Choroid plexus epithelial cell (primary cell): ENCODE measurements at places on chromosomes 3 and 15.

GRCh38 chr3:143332026-143332425, 212.5 kb downstream of the CHST2 start:
- DNase-seq = no peak

DNA sequence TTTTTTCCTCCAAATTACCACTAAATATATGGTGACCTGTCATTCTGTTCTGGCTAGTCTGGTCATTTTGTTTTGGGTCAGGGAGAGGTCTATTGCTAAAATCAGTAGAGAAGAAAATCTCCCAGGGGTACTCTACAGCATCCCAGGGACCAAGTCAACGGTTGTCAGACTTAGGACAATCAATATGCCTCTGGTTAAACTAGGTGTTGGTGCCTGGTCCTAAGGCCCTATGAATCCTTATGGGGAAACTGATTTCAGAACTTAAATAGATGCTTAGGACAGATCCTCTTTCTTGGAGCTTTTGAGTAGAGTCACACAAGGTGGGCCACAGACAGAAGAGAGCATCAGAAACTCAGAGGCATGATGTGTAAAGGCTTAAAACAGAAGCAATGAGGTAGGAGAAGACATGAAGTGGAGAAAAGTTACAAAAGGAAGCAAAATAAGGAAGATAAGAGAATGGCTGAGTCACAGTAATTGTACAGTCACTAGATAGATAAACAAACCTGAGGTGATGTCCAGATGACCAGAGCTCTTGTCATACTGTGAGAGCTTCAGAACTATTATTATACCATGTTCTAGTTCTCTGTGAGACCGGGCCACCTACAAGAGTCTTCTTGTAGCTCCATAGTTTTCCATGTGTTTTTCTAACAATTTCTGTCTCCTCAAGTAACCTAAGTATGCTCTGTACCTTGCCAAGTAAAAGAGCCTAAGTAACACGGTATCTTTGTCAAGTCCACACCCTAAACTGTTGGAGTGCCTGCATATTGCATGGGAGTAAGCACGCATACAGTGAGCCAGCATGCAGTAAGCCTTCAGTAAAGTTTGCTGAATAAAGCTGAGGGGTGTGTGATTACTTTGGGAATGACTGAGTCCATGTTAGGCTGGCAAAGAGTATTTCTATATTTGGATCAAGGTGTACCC, 44.6 kb upstream of the LEKR1 start:
- no peak for DNase-seq

DNA sequence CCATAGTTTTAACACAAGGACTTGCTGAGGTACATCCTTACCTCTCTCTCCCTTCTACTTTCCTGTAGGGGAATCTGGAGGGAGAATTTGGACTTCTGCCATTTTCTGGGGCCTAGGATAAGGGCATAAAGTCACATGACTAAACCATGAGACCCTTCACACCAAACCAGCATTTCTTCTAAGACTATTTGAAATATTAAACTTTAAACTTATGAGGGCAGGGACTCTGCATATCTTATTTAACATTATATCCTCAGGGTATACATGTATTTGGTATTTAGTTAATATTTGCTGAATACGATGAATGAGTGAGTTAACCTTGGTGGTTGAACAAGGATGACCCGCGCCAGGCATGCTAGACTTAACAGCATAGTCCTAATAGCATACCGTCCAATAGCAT, 63.4 kb downstream of the USP13 start:
- DNase-seq = no peak

GRCh38 chr3:42849017-42849416, 26.7 kb downstream of the CYP8B1 start:
- DNase-seq = no peak

- no peak for DNase-seq
Measured at GRCh38 chr3:139414608-139415224, 25.3 kb upstream of the COPB2 start.

DNA sequence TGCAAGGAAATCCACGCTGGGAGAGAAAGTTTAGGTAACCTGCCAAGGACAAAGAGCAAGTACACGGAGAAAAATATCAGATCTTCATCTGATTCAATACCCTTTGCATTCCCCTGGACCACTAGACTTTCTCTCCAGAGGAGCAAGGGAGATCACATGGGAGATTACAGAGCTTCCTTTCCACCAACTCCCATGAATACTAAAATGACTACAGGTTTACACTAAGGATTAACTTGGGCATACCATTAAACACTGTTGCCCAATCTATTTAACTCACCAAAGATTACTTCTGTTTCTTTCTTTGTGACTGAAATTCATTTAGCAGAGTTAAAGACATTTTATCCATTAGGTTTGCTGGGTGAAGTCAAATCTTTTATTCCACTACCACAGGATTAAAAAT, 71.2 kb downstream of the RYK start:
- DNase-seq = no peak

DNA sequence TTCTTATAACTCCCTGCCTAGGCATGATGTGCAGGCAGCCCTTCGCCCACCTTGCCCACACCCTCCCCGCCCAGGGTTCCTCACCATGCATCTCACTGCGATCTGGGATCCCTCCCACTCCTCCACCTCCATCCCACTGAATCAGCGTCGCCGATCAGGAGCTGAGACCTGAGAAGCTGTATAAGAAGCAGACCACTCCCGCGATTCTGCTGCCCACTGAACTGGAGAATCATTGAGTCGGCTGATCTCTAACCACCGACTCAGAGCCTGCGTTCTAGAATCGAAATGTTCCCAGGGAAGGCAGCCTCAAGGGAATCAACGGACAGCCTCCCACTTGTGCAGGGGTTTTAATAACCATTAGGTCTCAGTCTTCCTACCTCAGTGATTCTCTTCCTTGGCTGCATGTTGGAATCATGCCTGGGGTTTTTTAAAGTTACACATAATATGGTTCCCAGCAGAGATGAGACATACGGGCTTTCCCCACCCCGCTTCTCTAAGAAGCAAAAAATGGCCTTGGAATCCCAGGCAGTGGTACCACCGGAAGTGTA, 60.2 kb downstream of the TMEM44 start:
- DNase-seq = peak; percentile 70

GRCh38 chr3:72938471-72939265, 50.8 kb downstream of the GXYLT2 start:
- DNase-seq = peak; percentile 99

- peak; percentile 66 for DNase-seq
Measured at GRCh38 chr3:67381667-67382272, 272.6 kb downstream of the SUCLG2 start.

GRCh38 chr3:131140891-131141290, 114.2 kb downstream of the NEK11 start:
- no peak for DNase-seq

- peak; percentile 27 for DNase-seq
Measured at GRCh38 chr3:7779331-7779730, 722.3 kb upstream of the LMCD1 start.

DNA sequence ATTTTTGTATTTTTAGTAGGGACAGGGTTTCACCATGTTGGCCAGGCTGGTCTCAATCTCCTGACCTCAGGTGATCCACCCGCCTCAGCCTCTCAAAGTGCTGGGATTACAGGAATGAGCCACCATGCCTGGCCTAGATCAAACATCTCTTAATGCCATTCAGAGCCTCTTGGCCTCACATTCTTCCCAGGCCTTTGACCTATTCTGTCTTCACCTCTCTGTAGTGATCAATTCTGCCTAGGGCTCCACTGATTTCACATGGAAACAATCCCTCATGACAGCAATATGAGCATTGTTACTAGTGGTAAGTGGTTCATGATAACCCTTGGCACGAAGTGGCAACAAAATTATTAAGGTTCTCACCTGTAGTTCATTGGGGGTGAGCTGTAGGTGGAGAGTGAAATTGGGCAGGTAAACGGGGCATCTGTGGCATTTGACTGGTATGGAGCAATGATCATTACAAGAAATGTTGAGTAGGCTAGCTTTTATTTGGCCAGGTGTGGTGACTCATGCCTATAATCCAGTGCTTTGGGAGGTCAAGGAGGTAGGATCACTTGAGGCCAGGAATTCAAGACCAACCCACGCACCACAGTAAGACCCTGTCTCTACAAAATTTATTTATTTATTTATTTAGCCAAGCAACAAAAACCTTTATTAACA, 4.8 kb upstream of the ARPIN start:
- no peak for DNase-seq

DNA sequence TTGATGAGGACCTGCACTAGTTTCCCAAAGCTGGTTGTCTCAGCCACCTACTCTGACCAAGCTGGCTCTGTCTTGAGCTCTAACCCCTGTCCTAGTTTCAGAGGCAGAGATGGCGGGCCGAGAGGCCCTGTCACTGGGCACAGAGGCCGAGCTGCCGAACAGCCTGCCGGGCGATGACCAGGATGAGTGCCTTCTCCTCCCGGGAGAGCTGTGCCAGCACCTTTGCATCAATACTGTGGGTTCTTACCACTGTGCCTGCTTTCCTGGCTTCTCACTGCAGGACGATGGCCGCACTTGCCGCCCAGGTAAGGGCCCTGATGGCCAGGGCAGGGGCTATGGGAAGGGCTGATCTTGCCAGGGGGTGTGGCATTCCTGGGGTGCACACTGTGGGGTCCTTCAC, 69.1 kb downstream of the FBLN2 start:
- DNase-seq = no peak

GRCh38 chr3:171345107-171345843, 114.9 kb downstream of the TNIK start:
- no peak for DNase-seq

GRCh38 chr3:13495921-13496723, 16.0 kb downstream of the HDAC11 start:
- peak; percentile 91 for DNase-seq

DNA sequence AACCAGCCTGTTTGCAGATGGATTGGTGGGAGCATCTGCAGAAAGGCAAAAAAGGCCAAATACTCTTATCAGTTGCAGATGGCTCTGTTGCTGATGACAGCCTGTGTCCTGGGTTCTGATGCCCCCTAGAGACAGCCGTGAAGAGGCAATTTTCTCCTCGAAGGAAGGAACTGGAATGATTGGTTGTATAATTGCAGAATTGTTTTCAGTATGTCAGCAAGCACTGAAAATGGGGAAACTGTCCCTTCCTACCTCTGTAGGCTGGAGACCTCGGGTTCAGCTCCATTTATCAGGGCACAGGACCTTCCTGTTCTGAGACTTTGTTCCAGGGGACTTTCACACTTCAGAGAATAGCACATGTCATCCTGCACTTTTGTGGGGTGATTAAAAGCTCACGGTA, 103.0 kb downstream of the PGPEP1L start:
- DNase-seq = peak; percentile 77

GRCh38 chr3:41464858-41465257, 265.6 kb downstream of the CTNNB1 start:
- peak; percentile 22 for DNase-seq

- peak; percentile 7 for DNase-seq
Measured at GRCh38 chr3:76582632-76583378, 457.1 kb upstream of the ROBO2 start.

DNA sequence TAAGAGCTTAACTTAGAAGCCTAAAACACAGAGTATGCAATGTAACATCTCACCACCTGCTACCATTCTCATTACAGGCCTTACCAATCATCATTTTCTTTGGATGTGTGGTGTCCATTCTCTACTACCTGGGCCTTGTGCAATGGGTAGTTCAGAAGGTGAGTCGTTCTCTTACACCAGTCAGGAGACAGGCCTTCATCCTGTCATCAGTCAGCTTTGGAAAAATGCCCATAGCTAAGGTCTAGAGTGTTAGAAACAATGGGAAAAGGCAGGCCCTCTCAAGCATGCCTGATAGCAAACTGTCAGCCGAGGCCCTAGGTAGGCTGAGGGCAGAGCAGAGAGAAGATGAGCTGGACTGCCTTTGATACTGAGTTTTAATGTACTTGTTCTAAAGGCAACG, 13.5 kb downstream of the SLC28A2 start:
- DNase-seq = no peak

DNA sequence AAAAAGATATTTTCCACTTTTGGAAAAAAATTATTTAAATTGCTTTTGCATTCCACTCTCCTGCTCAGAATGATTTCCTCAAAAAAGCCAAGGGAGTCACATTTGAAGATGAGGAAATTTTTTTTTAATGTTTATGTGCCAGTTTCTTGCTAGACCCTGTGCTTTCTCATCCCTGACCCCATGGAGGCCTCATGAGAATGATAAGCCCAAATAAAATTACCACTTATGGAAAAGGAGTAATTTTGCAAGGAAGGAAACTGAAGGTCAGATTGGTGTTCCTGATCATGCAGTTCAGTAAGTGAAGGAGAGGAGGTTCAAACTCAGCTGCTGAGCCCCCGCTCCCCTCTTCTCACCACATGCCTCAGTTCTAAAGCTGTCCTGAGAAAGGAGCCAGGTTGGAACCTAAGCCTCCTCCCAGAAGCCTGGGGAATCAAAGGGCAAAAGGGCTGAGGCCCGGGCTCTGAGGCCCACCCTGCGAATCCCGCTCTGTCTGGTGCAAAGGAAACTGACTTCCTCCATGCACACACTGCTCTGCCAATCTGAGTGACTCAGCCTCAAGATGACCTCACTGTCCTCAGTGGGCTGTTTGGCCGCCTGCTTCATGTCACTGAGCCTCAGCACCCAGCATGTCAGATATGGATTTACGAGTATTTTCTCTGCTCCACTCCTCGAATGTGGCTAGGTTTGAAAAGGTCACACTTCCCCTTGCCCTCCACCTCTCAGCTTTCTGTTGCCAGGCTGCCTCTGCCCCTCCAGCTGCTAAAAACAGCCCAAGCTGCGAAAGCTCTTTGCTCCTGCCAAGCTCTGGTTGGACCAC, 56.9 kb upstream of the FLNB start:
- DNase-seq = peak; percentile 78

DNA sequence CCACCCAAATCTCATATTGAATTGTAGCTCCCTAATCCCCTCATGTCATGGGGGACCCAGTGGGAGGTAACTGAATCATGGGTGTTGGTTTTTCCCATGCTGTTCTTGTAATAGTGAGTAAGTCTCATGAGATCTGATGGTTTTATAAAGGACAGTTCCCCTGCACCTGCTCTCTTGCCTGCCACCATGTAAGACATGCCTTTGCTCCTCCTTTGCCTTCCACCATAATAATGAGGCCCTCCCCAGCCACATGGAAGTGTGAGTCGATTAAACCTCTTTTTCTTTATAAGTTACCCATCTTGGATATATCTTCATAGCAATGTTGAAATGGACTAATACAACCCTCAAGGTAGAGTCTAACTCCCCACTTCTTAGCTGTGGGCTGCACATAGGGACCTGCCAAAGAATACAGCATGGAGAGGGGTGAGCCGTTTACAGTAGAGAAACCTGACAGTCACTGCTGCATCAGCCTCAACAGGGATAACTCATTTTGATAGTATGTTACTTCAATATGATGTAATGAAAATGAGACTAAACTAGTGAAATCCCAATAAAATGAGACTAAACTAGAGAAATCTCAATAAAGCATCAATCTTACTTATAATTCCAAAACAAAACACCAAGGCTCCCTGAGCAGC, 117.3 kb downstream of the TNIK start:
- DNase-seq = no peak

GRCh38 chr15:75095594-75095993, 72.2 kb downstream of the PPCDC start:
- no peak for DNase-seq

- DNase-seq = no peak
Measured at GRCh38 chr15:89423981-89424380, 72.4 kb downstream of the RHCG start.

DNA sequence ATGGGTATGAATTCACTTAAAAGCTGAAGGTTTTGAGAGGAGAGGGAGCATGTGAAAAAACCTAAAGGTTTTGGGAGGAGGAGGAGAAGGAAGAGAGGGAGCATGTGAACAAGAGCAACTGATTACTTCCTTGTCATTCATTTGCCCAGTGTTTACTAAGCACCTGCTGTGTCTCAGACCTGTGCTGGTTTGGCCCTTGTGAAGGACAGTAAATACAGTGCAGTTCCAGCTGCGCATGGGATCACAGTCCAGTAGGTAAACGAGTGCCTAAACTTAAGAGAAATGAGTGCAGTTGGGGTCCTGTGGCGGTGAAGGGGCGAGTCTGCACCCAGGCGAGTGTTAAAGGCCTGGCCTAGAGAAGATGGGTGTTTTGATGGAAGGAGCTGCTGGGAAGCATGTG, 38.6 kb downstream of the IGF1R start:
- DNase-seq = no peak
